ENCODE measurements at places on chromosomes 7 and 10. TPM values are rescaled to one million over a fixed set of nuclear protein-coding genes. Genes with fewer than 3 reads are reported as not detected.

DNA sequence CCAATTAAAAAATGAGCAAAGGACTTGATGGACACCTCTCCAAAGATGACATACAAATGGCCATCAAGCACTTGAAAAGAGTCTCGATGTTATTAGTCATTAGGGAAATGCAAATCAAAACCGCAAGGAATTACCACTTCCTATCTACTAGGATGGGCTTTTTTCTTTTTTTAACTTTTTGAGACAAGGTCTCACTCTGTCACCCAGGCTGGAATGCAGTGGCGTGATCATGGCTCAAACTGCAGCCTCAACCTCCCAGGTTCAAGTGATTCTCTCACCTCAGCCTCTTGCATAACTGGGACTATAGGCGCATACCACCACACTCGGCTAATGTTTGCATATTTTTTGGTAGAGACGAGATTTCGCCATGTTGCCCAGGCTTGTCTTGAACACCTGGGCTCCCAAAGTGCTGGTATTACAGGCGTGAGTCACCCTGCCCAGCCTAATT, 13.6 kb downstream of the NKX1-2 start:
- DNase-seq: no peak

DNA sequence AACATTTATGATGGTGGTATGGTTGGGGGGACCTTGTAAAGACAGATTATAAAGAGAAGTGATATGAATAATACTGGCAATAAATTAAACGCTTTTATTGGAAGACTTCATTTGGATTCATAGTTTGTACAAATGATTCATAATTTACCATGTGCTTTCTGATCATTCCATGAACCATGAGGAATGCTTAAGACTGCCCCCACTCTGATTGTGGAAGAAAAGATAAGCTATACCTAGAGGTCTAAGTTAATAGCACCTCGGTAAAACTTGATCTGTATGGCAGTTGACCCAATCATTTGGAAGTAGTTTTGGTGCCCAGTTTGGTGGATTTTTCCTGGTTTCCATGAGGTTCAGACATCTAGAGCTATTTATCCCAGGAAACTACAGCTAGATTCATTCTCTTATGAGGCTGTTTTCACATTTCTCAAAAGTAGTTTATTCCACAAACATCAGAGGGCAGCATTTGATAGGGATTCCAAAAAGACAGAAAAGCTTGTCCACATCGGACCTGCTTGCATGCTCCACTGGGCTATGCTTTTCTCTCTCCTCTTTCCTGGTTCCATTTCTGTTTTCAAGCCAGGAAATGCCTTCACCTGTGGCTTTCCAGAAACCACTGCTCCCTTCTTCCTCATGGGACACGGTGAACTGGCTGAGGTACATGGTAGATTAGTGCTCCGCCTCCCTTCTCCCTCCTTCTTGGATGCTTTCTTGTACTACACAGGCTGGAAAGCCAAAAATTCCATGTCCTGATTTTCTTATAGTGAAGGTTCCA, 29.2 kb downstream of the TFAM start:
- no peak for DNase-seq

- no peak for DNase-seq
These were observed 29.9 kb downstream of the XPNPEP1 start for GRCh38 chr10:109893386-109893785.

DNA sequence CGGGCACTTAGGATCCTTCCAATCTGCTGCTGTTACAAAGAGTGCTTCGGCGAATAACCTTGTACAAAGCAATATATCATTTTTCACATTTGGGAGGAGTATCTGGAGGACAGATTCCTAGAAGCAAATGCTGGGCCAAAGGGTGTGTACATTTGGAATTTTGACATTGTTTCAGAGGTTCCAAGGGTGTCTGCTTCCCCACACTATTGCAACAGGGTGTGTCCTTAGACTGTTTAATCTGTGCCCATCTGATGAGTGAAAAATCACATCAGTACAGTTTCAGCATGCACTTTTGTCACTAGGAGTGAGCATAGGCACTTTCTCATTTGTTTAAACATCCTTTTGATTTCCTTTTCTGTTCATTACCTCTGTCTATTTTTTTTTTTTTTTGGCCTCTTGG, 8.6 kb upstream of the ELFN1 start:
- peak; percentile 6 for DNase-seq

- DNase-seq: no peak
These were observed 14.9 kb downstream of the DUSP5 start for GRCh38 chr10:110512461-110513187.

DNA sequence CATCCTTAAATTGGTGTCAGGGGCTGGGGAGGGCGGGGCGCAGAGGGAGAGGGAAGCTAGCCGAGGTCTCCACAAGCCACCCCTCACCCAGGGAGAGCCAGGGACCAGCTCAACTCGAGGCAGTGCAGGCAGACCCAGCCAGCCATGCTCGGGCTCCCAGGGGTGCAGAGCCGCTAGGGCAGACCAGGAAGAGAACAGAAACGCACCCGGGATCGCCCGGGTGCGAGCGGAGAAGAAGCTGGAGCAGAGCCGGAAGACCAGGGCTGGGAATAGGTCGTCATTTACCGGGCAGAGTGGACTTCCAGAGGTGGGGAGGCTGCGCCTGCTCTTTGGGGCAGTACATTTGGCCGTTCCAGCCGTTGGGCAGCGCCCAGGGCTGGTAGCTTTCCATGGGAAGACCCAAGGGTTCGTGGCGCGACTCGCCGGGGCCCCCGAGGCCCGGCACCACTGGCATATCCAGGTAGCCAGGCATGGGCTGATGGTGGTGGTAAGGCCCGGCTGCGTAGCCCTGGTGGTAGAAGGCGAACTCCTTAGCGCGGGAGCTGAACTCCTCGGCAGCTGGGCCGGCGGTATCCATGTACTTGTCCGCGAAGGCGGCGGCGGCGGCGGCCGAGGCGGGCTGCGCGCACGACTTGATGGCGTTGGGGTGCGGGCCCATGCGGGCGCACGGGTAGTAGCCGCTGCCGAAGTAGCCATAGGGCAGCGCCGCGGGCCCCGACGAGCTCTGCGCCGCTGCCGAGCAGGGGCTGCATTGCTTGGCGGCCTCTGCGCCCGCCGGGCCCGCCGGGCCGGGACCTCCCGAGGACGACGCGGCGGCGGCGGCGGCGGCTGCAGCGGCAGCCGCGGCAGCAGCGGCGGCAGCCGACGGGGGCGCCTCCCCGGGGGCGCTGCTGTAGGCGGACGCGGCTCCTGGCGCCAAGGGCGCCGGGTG, 755 bp downstream of the HOXA13 start:
- peak; percentile 77 for DNase-seq

DNA sequence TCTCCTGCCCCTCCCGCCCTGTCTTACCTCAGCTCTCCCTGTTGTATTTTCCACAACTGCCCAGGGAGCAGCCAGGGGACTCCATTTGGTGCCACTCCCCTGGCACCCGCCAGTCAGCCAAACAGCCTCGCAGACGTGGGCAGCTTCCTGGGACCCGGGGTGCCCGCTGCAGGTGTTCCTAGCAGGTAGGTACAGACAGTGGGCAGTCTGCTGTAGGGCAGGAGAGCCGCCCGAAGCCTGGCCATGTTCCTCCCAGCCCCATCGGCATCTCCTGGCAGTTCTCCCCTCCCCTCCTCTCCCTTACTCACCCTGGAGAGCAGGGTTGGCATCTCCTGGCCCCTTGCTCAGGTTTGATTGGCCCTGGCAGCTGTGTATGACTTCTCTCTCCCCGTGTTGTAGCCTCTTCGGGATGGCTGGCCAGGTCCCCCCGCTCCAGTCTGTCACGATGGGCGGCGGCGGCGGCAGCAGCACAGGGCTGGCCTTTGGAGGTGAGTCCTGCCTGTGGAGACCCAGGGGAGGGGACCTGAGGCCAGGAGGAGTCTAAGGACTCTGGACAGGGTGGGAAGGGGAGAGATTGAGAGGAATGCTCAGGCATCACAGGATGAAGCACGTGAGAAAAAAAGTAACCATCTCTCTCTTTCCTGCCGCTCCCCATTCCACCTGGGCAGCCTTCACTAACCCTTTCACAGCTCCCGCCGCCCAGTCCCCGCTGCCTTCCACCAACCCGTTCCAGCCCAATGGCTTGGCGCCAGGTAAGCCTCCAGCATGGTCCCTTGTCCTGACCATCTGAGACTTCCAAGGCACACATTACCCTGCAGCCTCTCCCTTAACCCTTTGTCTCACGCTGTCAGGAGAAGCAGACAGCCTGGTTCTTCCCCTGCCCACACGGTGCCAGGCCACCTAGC, 11.3 kb downstream of the SAP25 start:
- DNase-seq: peak; percentile 74

The AMZ1 gene
- 1.1 TPM for total RNA-seq

GRCh38 chr10:1612908-1613307, 124.4 kb downstream of the ADARB2 start:
- no peak for DNase-seq

GRCh38 chr10:78471326-78471722, 437.7 kb downstream of the RPS24 start:
- no peak for DNase-seq

DNA sequence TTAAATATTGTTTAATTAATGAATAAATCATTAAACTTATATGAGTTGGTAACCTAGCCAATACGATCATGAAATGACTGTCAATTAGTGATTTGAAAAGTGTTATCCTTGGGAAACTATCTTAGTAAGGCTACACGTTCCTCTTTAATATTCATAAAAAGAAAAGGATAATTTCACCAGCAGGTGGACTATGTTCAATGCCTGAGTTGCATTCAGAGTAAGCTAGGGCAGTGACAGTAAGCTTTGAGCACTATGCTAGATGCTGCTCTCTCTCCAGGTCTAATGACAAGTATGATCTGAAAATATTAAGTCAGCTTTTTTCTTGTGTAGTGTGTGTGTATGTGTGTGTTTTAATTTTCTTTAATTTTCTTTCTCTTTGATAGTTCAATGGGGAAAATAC, 486.3 kb upstream of the PCDH15 start:
- DNase-seq: no peak

DNA sequence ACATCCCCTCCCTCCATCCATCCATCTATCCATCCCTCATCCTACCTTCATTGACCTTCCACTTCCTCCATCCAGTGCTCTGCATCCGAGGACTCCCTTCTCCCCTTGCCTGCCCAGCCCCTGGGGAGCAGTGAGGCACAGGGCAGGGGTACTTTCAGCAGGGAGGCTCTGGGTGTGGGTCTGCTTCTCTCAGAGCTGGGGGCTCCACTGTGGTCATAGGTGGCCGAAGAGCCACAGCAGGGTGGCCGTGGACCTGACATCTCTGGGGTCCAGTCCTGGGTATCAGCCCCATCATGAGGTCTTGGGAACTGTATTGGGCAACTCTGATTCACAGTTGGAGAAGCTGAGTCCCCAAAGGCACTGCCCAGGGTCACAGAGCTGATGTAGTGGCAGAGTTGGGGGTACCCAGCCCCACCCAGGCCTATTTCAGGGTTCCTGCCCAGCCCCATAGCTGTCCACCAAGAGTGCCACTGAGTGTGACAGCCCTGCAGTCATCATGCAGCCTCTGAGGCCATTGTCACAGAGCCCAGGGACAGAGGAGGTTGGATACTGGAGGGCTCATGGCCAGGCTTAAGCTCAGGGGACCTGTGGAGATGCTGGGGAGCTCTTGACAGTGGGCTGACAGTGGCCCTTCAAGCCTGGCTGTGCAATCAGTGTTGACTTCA, 35.3 kb upstream of the DPYSL4 start:
- peak; percentile 54 for DNase-seq

- DNase-seq: no peak
These were observed 66.9 kb downstream of the STK17A start for GRCh38 chr7:43649755-43650274.

GRCh38 chr7:104207348-104207730, 474 bp downstream of the ORC5 start:
- DNase-seq: no peak

- no peak for DNase-seq
These were observed 16.4 kb upstream of the FERD3L start for GRCh38 chr7:19161671-19162070.

The AKR1E2 gene
- total RNA-seq: 12.0 TPM

GRCh38 chr10:68871105-68871711, 29.9 kb upstream of the DDX50 start:
- DNase-seq: no peak

DNA sequence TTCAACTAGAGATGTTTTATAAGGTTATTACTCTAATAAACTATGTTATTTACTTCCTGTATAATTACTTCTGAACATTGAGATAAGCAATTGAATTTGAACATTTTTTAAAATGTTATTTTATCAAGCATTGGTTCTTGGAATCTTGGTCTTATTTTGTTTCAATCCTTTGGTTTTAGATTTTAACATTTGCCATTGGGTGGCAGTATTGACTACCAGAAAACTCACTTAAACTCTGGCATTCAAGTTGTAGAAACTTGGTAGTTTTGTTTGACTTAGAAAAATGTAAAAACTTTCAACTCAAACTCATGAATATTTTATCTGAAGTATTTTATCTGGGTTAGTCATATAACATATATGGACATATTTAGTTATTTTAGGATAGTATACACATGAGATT, 48.1 kb downstream of the ATRNL1 start:
- no peak for DNase-seq

DNA sequence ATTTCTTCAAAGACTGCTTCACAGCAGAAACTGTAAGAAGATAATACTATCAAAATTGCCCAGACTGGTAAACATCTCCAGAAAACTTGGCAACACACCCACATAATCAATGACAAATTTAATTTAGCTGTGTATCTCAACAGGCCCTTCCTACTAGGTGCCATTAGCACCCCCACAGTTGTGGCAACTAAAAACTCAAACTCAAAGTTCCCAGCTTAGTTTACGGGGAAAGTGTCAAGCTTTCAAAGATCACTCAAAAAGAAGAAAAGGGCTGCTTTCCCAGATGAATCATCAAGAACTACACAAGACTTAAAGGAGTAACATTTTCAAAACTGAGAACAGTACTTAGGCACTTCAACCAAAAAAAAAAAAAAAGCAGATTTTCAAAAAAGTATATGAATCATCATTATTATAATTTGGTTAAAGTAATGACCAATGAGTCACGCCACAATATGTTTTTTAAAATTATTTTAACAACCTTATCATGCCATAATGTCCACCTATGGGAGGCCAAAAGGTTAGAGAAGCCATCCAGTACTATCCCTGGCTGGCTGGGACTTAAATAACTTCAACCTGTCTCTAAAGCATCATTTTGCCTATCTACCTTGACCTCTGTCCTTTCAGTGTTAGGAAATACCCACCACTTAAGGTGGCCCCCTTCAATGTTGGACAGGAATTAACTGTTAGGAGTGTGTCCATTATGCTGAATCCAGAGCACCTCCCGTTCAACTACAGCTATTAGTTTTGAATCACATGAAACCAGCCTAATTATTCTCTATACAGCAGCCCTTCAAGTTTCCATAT, 90.8 kb downstream of the ZFAND4 start:
- DNase-seq: no peak

GRCh38 chr10:27490807-27491206, 13.3 kb upstream of the RAB18 start:
- no peak for DNase-seq

Data from posterior vena cava (tissue), 2 donors.